ENCODE measurements at places on chromosomes 6 and 20.

DNA sequence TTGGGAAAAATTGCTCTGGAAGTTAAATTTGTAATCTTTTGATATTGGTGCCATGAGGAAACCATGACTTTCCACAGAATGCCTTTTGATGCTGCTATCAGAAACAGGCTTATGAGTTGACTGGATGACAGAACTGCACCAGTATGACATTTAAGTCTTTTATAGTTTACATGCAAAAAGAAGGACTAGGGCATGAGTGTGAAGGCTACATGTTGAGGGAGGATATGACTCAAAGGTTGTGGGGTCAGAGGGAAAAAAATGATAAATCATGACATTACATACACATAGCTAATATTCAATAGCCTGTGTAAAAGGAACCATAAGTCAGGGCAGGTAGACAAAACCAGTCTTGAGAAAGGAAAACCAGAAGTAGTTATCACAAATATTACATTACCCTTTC, 182.2 kb downstream of the COL12A1 start:
- no peak for DNase-seq

DNA sequence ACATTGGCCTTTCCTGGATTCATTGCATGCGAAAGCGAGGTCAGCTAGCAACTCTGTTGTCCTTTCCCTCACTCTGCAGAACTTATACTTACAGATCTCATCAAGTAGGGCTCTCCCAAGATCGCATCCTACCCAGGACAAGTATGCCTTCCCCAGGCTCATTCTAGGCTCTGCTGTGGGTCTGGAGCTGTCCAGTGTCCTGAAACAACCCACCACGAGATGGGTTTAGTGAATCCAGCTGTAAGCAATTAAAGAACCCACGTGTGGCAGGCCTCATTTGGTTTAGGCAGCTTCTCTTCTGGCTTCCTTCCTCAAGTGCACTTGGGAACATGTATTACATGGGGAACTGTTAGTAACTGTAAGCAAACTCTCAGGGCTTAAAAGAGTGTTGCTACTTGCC, 406.5 kb upstream of the CHD6 start:
- DNase-seq = peak; percentile 18

DNA sequence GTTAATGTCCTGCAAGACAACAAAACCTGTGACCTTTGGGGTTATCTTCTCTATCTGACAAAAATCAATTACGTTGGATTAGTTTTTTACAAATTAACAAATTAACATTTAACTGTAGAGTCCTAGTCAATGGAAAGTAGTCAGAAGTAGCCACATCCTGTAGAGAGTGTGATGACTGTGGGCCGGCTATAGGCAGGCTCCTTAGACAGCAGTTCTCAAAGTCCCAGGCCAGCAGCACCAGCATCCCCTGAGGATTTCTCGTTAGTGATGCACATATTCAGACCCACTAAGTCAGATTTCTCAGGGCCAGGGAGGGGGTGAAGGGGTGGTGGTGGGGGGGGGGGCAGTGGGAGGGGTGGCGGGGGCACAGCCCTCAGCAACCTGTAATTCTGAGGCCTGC, 37.2 kb downstream of the ZNF341 start:
- DNase-seq = no peak

GRCh38 chr6:153130515-153131036, 506 bp downstream of the RGS17 start:
- no peak for DNase-seq

GRCh38 chr6:76174722-76175121, 102.3 kb upstream of the IMPG1 start:
- DNase-seq = no peak

- DNase-seq = no peak
Observed at GRCh38 chr6:147103694-147104093, 100.5 kb upstream of the STXBP5 start.

DNA sequence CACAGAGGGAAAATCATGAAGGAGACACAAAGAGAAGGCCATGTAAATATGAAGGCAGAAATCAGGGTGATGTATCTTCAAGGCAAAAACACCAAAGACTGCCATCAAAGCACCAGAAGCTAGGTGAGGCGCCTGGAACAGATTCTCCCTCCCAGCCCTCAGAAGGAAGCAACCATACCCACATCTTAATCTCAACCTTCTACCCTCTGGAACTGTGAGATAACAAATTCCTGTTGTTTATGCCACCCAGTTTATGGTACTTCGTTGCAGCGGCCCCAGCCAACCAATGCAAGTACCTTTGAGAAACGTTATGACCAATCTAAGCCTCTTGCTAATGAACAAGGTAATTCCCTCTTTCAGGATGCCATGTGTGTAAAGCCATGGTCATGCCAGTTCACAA, 66.2 kb upstream of the STXBP5 start:
- no peak for DNase-seq

DNA sequence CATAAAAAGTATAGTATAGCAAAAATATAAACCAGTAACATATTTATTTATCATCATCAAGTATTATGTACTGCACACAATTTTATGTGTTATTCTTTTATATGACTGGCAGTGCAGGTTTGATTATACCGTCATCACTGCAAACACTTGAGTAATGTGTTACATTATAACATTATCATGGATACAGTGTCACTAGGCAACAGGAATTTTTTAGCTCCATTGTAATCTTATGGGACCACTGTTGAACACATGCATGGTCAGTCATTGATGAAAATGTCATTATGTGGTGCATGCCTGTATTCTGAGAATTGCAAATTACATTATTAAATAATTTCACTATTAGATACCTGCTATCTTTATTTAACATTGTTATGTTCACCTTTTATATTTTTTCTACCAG, 29.1 kb upstream of the OR2J2 start:
- no peak for DNase-seq

DNA sequence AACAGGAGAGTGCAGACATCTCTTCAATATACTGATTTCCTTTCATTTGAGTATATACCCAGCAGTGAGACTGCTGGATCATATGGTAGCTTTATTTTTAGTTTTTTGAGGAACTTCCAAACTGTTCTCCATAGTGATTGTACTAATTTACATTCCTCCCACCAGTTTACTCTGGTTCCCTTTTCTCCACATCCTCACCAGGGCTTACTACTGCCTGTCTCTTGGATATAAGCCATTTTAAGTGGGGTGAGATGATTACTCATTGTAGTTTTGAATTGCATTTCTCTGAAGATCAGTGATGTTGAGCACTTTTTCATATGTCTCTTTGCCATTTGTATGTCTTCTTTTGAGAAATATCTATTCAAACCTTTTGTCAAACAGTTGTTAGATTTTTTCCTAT, 64.9 kb upstream of the HMGCLL1 start:
- no peak for DNase-seq

DNA sequence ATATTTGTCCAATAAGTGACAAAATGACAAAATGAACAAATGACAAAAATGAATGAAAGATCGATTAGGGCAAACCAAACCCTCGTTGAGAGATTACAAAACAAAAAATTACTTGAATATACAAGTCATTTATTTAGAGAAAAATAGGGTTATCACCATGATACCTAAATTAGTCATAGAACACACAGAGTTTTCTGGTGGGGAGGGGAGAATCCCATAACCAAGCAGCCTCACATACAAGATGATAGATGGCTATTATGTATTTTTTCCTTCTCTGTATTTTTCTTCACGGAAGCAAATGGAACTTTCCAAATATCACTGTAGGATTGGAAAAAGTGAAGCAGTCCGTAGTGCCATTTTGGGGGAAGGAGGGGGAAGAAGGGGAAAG, 28.5 kb upstream of the BMP6 start:
- no peak for DNase-seq

GRCh38 chr20:23244916-23245552, 105.6 kb upstream of the NXT1 start:
- DNase-seq = no peak

DNA sequence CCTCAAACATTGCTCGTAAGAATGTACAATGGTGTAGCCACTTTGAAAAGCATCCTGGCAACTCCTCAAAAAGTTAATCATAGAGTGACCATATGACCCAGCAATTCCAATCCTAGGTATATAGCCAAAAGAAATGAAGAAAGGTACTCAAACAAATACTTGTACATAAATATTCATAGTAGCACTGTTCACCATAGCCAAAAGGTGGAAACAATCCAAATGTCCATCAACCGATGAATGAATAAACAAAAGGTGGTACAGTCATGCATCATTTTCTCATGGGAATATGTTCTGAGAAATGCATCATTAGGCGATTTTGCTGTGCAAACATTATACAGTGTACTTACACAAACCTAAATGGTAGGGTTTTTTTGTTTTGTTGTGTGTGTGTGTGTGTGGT, 74.4 kb upstream of the TBC1D7 start:
- no peak for DNase-seq

DNA sequence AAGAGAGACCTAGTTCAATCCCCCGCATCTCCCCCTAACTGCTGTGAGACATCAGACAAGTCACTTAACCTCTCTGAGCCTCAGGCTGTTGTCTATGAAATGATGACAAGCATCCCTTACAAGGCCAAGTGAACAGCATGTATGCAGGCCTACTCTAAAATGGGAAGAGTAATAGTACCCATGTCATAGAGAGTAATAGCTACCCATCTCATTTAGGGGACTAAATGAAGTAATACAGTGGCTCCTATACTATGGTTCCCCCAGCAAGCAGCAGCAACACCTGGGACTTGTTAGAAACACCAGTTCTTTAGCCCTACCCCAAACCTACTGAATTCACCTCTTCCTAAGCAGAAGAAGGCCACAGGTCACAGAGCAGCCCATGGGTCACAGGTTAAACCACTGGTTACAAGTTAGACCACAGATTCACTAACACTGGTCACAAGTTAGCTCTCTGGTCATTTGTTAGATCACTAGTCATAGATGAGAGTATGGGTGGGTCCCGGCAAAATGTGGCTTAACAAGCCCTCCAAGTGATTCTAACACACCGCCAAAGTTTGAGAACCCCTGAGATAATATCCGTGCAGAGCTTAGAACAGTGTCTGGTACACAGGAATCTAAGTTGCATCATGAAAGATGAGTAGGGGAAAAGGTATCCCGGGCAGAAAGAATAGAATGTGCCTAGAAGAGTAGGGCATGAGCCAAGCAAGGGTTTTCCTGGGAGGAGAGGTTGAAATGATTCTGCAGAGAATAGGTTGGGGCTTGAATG, 1.4 kb downstream of the DEFB124 start:
- DNase-seq = peak; percentile 75

- DNase-seq = no peak
Observed at GRCh38 chr6:47357827-47358226, 48.1 kb upstream of the TNFRSF21 start.

GRCh38 chr20:30484749-30485070, 772.8 kb upstream of the DEFB115 start:
- no peak for DNase-seq

DNA sequence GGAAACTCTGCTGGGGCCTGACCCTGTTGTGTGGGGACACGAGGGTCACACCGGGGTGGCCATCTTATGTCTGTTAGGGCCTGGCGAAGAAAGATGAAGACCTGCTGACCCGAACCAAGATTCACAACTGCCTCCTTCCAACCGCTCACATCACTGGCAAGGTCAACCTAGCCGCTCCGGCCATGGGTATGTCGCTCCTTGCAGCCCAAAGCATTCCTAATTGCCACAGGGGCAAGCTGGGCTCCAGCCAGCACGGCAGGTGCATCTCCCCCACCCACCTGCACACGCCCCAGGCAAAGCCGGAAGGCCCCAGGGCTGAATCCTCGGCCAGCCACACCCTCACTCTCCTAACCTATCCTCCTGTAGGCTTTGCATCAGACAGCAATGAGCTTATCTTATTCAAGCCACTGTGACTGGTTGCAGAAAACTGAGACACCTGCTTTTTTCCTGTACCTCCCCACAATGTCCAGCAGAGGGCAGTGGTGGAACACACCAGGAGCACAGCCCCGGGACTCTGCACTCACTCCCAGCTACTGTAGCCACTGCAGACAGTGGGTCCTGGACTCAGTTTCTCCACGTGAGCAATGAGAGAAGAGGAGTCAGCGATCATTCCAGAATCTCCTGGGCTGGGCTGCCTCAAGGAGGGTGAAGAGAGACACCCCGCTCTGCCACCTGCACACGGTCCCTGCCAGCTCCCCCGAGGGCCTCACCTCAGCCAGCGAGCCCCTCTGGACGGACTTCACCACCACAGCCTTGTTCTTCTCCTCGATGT, 170.2 kb downstream of the PREX1 start:
- DNase-seq = peak; percentile 57

DNA sequence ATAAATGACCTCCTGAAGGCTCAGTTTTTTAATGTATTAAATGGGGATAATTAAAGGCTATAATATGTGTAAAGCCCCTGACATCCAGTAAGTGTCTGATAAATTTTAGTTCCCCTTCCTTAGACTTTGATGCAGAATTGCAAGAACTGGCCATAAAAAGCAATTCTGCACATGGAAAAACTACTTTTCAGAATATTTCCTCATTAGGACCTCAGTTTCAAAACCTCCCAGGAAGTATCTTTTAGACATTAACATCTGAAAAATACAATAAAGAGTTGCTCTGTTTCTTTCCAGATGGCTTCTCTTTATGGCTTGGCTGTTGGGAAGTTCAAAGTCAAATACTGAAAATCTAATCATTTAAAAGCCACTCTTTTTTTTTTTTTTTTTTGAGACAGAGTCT, 106.3 kb upstream of the ZNF217 start:
- no peak for DNase-seq

GRCh38 chr6:23308166-23308565, 738.8 kb downstream of the HDGFL1 start:
- DNase-seq = peak; percentile 8

- DNase-seq = no peak
Observed at GRCh38 chr20:53076668-53077067, 104.5 kb downstream of the TSHZ2 start.

DNA sequence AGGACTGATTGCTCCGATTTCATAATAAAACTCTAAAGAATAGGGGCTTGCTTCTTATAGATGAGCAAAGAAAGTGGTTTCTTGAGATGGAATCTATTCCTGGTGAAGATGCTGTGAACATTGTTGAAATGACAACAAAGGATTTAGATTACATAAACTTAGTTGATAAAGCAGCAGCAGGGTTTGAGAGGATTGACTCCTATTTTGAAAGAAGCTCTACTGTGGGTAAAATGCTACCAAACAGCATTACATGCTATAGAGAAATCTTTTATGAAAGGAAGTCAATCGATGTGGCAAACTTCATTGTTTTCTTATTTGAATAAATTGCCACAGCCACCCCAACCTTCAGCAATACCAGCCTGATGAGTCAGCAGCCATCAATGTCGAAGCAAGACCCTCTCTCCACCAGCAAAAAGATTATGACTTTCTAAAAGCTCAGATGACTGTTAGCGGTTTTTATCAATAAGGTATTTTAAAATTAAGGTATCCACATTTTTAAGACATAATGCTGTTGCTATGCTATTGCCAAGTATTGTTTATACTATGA, 12.7 kb upstream of the MTRF1L start:
- DNase-seq = peak; percentile 7

GRCh38 chr20:55446301-55446700, 559.0 kb downstream of the CBLN4 start:
- no peak for DNase-seq

GRCh38 chr6:158744986-158745430, 74.2 kb downstream of the EZR start:
- peak; percentile 93 for DNase-seq

DNA sequence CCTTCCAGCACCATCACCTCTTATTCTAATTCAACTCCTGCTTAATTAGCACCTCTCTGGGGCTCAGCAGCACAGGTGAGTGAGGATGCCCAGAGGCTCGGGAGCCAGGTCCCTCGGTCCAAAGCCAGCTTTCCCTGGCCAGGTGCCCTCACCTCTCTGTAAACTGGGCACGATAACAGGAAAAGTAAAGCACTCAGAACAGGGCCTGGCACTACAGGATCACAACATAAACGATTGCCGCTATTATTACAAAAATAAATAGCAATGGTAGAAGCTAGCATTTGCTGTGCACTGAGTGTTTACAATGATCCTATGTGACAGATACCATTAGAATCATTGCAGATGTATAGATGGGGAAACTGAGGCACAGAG, 2.6 kb downstream of the BPIFB2 start:
- DNase-seq = no peak
